ENCODE measurements at places on chromosomes 12 and 14. TPM values are rescaled to one million over a fixed set of nuclear protein-coding genes. Genes with fewer than 3 reads are reported as not detected.

SYNDIG1L gene
- not detected for total RNA-seq

PLEK2 gene
- total RNA-seq, result 371 TPM

CHPT1 gene
- total RNA-seq, result 14.8 TPM

ANKRD52 gene
- 11.9 TPM for total RNA-seq

SMIM41 gene
- not detected for total RNA-seq

AHNAK2 gene
- total RNA-seq, result 198 TPM

ESRRB gene
- total RNA-seq, result not detected

MSRB3 gene
- 8.3 TPM for total RNA-seq

METTL25 gene
- 2.3 TPM for total RNA-seq

KRT75 gene
- total RNA-seq, result 4.9 TPM

NOVA1 gene
- not detected for total RNA-seq

CRIP1 gene
- total RNA-seq, result 0.16 TPM

ZNF385A gene
- 37.4 TPM for total RNA-seq

SDR9C7 gene
- 0.31 TPM for total RNA-seq

TSPAN11 gene
- total RNA-seq, result not detected

CDK4 gene
- 145 TPM for total RNA-seq

RFX4 gene
- not detected for total RNA-seq

VRTN gene
- total RNA-seq, result not detected

CLEC6A gene
- total RNA-seq, result not detected

CYP27B1 gene
- total RNA-seq, result 92.0 TPM

KRT3 gene
- not detected for total RNA-seq

KRT73 gene
- not detected for total RNA-seq

BBOF1 gene
- total RNA-seq, result 0.47 TPM

RTL1 gene
- total RNA-seq, result not detected

MTERF2 gene
- total RNA-seq, result 3.5 TPM

TSHR gene
- not detected for total RNA-seq

ST8SIA1 gene
- 4.7 TPM for total RNA-seq

PRB4 gene
- not detected for total RNA-seq

GPX2 gene
- total RNA-seq, result 1.7 TPM

ANO2 gene
- not detected for total RNA-seq

FAM161B gene
- total RNA-seq, result 1.6 TPM

CNIH1 gene
- total RNA-seq, result 275 TPM

UNC79 gene
- total RNA-seq, result not detected

IQSEC3 gene
- total RNA-seq, result 0.34 TPM

CEP128 gene
- 3.3 TPM for total RNA-seq

SERPINA10 gene
- total RNA-seq, result not detected

CD163 gene
- not detected for total RNA-seq

TEX22 gene
- total RNA-seq, result not detected

ARHGAP9 gene
- total RNA-seq, result not detected

PAPLN gene
- 0.99 TPM for total RNA-seq

SERPINA5 gene
- not detected for total RNA-seq

GRIN2B gene
- not detected for total RNA-seq

ALDH1L2 gene
- 8.0 TPM for total RNA-seq

KLRC4 gene
- total RNA-seq, result not detected

XPOT gene
- 73.0 TPM for total RNA-seq

HAL gene
- 0.08 TPM for total RNA-seq

USP44 gene
- not detected for total RNA-seq

APOF gene
- not detected for total RNA-seq

CIDEB gene
- 4.1 TPM for total RNA-seq
